ENCODE measurements at places on chromosomes 4 and X. TPM values are rescaled to one million over a fixed set of nuclear protein-coding genes. Genes with fewer than 3 reads are reported as not detected.

DNA sequence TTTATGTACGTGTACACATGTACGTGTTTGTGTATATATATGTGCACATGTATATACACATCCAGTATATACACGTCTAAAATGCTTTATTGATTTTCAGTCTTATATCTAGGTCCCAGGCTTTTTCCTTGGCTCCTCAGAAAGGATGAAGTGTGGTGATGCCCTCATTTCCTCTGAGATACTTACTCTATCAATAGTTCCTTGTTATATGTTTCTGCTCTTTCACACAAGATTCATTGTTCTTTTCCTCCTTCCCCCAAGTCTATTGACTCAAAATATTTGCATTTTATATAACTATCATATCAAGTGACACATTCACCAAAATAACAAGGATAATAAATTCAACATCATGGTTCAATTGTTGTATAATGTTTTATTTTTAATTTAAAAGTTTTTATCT, 359.2 kb downstream of the EPHA5 start:
- DNase-seq = no peak

DNA sequence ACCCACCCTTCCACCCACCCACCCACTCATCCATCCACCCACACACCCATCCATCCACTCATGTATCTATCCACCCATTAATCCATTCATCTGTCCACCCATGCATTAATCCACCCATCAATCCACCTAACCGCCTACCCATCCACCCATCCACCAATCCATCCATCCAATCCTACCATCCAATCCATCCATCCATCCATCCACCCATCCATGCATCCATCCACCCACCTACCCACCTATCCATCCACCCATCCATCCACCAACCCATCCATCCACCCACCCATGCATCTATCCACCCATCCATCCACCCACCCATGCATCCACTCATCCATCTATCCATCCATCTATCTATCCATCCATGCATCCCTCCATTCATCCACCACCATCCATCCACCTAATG, 34.8 kb upstream of the AFAP1 start:
- no peak for DNase-seq

DNA sequence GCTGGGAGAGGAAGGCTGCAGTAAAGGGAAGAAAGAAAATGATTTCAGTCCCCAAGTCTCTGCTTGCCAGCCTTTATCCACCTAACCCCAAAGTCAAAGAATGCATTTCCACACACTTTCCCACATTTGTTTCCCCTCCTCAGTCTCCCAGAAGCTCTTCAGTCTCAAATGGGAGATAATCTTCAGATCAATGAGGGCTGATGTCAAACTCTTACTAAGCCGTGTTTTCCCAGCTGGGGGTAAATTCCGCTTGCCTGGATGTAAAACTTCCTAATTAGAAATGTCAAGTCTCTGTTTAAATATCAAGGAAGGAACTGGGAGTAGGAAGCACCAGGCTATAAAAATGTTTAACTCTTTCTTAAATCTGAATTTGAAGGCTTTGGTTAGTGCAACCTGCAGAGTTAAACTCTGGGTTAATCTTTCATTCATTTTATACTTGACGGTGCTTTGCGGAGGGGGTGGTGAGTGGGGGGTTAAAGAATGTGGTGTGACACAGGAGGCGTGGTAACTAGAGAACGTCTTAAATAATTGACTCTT, 601.4 kb upstream of the ACTRT1 start:
- DNase-seq = no peak

DNA sequence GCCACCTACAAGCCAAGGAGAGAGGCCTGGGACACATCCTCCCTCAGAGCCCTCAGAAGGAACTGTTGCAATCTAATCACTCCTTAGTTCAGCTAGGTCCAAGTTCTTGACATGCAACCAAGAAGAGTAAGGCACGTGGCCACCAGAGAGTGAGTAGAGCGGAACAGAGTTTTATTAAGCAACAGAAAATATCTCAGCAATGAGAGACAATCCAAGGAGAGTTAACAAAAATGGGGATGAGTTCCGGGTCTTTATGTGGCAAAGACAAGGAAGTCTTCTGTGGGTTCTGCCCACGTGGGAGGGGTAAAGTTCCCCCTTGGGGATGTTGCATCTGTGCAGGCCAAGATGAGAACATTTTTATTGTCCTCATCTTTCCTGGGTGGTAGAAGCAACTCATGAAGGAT, 38.5 kb upstream of the PROM1 start:
- DNase-seq = no peak

DNA sequence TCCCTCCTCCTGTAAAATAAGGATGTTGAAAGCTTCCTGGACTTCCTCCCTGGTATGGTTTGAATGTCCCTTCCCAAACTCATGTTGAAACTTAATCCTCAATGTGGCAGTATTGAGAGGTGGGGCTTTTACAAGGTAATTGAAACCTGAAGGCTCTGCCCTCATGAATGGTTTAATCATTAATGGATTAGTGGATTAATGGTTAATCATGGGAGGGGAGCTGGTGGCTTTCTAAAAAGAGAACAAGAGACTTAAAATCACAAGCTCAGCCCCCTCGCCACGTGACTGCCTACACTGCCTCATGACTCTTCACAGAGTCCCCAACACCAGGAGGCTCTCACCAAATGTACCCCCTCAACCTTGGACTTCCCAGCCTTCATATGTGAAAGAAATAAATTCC, 124.6 kb upstream of the ANXA3 start:
- DNase-seq = no peak

DNA sequence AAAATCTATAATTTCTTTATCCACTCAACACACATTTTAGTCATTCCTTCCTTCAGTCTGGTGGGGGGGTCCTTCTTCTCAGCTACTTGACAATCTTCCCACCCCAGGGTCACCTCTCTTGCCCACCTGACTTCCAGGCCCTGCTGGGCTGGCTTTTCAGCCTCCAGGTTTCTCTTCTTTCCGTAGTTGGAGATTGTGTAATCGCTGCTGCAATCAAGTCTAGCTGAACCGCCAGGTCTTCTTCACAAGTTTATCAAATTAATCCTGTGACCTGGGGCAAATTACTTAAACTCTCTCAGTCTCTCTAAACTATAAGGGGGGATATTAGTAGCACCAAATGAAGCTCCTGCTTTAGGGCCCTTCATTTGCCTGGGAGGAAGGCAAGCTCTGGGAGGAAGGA, 102.9 kb upstream of the TNIP3 start:
- no peak for DNase-seq

GRCh38 chr4:142128529-142128928, 492.1 kb downstream of the IL15 start:
- peak; percentile 36 for DNase-seq

- no peak for DNase-seq
Measured at GRCh38 chrX:25083661-25084060, 67.9 kb upstream of the ARX start.

- DNase-seq = no peak
Measured at GRCh38 chr4:3311095-3311372, 18.2 kb downstream of the RGS12 start.

- no peak for DNase-seq
Measured at GRCh38 chr4:10033191-10033881, 12.0 kb upstream of the SLC2A9 start.

DNA sequence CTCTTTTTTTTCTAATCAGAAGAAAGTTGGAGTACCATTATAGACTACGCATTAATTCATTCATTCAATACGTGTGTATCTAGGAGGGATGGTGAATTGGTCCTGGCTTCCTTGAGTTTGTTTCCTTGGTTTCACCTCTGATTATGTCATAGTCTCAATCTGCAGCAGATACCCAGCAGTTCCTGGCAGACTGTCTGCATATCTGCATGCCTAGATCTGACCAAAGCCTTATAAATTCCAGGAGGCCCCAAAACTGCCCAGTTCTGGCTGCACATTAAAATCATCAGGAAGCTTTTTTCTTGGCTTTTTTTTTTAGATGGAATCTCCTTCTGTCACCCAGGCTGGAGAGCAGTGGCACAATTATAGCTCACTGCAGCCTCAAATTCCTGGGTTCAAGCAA, 27.2 kb upstream of the SLC34A2 start:
- no peak for DNase-seq

Gene NAP1L2
- total RNA-seq = 1.3 TPM

DNA sequence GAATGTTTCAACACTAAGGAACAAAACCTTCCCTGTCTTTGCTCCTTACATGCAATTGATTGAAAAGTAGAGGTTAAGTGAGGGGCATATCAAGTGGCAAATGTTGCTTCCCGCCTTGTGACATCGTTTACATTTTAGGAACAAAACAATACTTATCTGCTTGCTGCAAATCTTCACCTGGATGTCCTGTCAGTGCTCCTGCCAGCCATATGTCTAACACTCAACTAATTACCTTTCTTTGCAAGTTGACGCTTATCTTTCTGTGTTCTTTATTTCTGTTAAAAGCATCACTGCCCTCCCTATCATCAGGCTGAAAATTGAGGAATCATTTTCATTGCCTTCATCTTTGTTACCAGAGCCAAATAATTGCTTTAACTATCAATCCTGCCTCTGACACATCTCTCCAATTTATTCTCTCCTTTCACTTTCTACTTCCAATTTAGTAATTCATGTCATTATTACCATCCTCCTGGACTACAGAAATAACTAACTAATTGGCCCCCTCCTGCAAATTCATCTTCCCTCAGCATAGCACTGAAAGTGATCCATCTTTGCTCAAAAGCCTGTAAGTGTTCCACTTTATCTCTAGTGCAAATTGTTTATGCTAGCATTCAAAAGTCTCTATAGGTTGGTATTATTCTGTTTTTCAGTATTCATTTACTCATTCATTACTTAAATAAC, 298.7 kb upstream of the ATOH1 start:
- DNase-seq = no peak

Gene PTPN13
- 78.6 TPM for total RNA-seq

GRCh38 chr4:142719854-142720541, 126.1 kb downstream of the INPP4B start:
- no peak for DNase-seq

Gene EGF
- total RNA-seq = 3.5 TPM

GRCh38 chr4:40749717-40750460, at the start of gene NSUN7:
Gene NSUN7, plus strand, starts transcription at chr4:40749955. Its CDS starts 739 bp downstream, at chr4:40750694.
- peak; percentile 31 for DNase-seq

GRCh38 chrX:49884290-49884862, 5.1 kb downstream of the USP27X start:
- DNase-seq = no peak

DNA sequence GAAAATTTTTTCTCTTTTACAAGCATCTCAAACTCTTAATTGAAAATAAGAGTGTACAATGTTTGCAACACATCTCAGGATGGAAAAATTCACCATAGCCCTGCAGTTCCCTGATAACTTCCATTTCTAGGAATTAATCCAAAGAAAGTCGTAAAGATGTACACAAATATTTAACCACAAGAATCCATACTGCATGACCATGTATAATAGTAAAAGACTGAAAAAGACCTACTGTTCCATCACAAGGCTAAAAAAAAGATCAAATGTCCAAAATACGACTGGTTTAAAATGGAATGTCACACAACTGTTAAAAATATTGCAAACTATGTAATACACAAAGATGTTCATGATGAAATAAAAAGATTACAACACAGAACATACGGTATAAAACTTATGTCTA, 32.1 kb downstream of the HUWE1 start:
- DNase-seq = no peak

DNA sequence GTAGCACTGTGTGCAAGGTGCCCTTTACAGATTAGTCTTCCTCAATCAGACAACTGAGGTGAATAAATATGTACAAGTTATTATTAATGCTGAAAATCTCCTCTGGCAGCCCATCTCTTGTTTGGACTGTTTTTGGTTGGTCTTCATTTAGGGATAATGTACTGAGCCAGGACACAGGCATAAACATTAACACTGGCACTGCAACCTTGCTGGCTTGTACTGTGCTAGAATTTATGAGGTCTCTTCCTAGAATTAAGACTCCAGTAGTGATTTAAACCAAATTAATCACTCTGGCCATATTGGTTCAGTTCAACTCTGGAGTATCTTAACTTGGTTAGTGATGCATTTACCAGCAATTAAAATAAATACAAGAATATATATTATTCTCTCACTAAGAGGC, 244.7 kb upstream of the GK2 start:
- DNase-seq = no peak

GRCh38 chr4:188408244-188409030, 269.2 kb downstream of the TRIML1 start:
- DNase-seq = peak; percentile 2

DNA sequence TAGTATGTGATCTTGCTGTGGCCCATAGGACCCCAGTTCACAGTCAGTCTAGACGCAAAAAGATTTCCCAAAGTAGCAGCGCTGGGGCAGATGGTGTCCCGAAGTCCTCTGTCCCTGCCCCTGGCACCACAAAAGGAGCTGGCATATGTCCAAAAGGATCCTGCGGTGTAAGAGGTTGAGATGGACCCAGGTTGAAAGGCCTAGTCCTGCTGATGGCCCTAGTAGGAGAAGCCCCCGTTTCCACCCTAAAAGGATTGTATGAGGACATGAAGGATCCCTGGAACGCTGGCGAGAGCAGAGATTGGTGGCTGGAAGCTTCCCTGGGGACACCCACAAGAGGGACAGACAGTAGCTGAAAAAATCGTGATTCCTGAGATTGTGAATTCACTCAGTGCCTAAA, 58.0 kb upstream of the DCAF8L1 start:
- no peak for DNase-seq

Gene ZNF280C
- total RNA-seq = 5.0 TPM

Gene LRAT
- total RNA-seq = not detected

- no peak for DNase-seq
Measured at GRCh38 chr4:19823781-19824180, 427.9 kb upstream of the SLIT2 start.

GRCh38 chrX:12058087-12058486, 80.2 kb upstream of the FRMPD4 start:
- no peak for DNase-seq

Gene AKAP4
- not detected for total RNA-seq

Gene MAOB
- total RNA-seq = 2.5 TPM

DNA sequence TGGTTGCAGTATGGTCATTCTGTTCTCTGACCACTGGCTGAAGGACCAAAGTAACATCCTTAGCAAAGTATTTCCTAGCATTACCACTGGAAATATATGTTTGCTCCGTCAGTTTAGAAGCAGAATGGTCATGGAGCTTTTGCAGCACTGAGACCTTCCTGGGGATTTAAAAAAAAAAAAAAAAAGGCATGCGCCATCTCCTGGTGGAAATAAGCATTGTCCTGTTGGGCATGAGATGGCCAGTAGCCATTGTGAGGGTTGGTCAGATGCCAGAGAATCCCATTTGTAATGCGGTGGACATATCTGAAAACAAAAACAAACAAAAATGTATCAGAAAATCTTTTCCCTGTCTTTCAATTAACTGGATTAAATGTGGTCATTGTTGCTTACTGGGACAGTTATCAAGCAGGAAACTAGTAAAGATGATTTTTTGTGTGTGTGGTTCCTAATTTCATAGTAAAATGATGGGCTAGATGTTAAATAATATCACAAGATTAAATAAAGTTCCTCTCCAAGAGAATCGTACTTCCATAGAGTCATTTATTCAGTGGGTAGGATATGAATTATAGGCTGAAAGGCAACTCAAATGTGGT, 139.6 kb downstream of the SOWAHB start:
- DNase-seq = peak; percentile 36
